ENCODE measurements at places on chromosomes 3 and 15. TPM values are rescaled to one million over a fixed set of nuclear protein-coding genes. Genes with fewer than 3 reads are reported as not detected.

GRCh38 chr3:2420919-2421318, 322.3 kb downstream of the CNTN4 start:
- H3K4me3 ChIP-seq: no peak overlapping the region
- H3K27ac ChIP-seq: no peak overlapping the region
- no peak for DNase-seq

- H3K4me3 ChIP-seq: no peak overlapping the region
- no peak for DNase-seq
- no peaks in the 10 kb centered on the region for H3K27me3 ChIP-seq
Observed at GRCh38 chr3:132694991-132695390, 27.2 kb downstream of the NPHP3 start.

DNA sequence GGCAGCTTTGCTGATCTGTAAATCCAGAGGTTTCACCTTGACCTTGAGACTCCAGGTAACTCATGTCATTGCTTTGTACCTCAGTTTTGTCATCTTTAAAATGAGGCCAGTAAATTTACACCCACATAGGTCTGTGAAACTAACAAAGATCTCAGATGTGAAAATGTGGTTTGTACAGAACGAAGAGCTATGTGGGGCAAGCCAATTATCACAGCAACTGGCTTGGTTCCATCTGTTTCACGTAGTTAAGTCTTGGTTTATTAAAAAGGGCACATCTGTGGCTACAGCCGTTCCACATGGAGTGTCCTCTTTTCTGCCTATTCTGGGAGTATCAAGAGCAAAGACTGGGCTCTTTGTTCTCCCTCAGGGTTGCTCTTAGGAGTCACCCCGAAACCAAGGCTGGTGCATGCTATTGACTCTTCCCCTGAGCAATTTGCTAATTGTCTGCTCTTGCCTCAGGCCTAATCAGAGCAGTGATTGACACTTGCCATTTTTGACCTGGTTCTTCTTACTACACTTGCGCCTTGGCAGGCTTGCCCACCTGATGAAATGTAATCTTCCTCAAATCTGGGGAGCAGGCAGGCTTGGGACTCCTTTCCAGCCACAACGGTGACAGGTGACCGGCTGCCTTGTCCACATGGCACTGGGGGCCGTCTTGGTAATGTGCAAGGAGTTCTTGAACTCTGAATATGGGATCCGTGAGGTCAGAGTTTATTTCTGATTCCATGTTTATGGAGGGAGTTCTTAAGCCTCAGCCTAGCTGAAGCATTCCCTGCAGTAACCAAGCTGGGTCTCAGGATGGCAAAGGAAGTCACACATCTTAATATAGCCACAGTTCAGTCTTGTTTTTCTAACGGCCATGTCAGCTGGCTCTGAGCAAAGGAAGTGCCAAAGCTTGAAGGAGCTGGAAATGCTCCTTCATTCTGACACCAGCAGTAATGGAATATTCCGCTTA, 40.1 kb downstream of the EAF1 start:
- no peak for DNase-seq
- no peak overlapping the region for H3K27ac ChIP-seq
- no peaks in the 10 kb centered on the region for H3K27me3 ChIP-seq
- no peak overlapping the region for H3K4me3 ChIP-seq
- no peaks in the 10 kb centered on the region for H3K4me1 ChIP-seq

DNA sequence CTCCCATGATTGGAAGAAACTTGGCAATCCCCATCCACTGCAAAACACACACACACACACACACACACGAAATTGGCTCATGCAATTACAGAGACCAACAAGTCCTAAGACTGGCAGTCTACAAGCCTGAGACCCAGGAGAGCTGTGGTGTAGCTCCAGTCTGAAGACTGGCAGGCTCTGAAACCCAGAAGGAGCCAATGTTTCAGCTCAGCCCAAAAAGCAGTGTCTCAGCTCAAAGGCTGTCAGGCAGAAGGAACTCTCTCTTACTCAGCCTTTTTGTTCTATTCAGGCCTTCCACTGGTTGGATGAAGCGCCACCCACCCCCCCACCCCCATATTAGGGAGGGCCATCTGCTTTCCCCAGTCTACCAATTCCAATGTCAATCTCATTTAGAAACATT, 32.1 kb downstream of the MESD start:
- no peak for DNase-seq
- no peaks in the 10 kb centered on the region for H3K36me3 ChIP-seq
- H3K27me3 ChIP-seq: no peaks in the 10 kb centered on the region
- H3K4me1 ChIP-seq: no peaks in the 10 kb centered on the region
- H3K4me3 ChIP-seq: no peak overlapping the region

- H3K4me3 ChIP-seq: no peak overlapping the region
- H3K36me3 ChIP-seq: no peaks in the 10 kb centered on the region
- DNase-seq: no peak
- H3K27ac ChIP-seq: no peak overlapping the region
- no peaks in the 10 kb centered on the region for H3K27me3 ChIP-seq
Observed at GRCh38 chr3:102537123-102537522, 102.3 kb downstream of the ZPLD1 start.

MORC1 gene
- not detected for total RNA-seq

SAMD7 gene
- under 0.01 TPM for total RNA-seq

SRGAP3 gene
- 21.5 TPM for total RNA-seq

DNA sequence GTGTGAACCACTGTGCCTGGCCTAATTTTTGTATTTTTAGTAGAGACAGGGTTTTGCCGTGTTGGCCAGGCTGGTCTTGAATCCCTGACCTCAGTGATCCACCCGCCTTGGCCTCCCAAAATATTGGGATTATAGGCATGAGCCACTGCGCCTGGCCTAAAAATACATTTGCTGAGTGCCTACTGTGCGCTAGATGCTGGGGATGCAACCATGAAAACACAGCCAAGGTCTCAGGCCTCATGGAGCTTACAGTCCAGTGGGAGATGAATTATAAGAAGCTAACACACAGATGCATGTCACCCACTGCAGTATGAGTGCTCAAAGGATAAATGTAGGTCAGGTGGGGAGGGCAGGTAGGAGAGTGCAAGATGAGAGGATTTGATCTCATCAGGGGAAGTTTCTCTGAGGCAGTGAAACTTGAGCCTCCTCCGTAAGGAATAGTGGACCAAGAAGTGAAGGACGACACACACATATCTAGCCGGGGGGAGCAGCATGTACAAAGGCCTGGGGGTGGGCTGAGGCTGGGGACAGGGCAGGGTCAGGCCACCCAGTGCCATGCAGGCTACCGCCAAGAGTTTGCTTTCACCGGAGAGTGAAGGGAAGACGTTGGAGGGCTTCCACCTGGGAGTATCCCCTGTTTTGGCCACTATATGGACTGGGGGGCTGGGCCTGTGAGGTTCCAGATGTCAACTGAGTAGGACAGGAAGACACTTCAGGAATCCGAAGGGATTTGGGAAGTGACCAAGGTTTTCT, 24.3 kb downstream of the IRAK2 start:
- H3K27me3 ChIP-seq: no peaks in the 10 kb centered on the region
- peaks cover 37% of the 10 kb centered on the region for H3K4me1 ChIP-seq
- no peaks in the 10 kb centered on the region for H3K36me3 ChIP-seq

GRCh38 chr15:77727635-77728304, 95.1 kb upstream of the LINGO1 start:
- no peaks in the 10 kb centered on the region for H3K27me3 ChIP-seq
- H3K36me3 ChIP-seq: no peaks in the 10 kb centered on the region
- H3K4me1 ChIP-seq: no peaks in the 10 kb centered on the region

CCR5 gene
- total RNA-seq: 0.96 TPM

- H3K27ac ChIP-seq: no peak overlapping the region
- H3K36me3 ChIP-seq: no peaks in the 10 kb centered on the region
- H3K27me3 ChIP-seq: no peaks in the 10 kb centered on the region
- no peak overlapping the region for H3K4me3 ChIP-seq
- no peak for DNase-seq
- H3K4me1 ChIP-seq: no peaks in the 10 kb centered on the region
Observed at GRCh38 chr15:37140531-37141058, 40.2 kb upstream of the MEIS2 start.

GRCh38 chr3:69294014-69294766, 91.7 kb downstream of the FRMD4B start:
- no peaks in the 10 kb centered on the region for H3K4me1 ChIP-seq
- no peak overlapping the region for H3K4me3 ChIP-seq
- H3K27me3 ChIP-seq: no peaks in the 10 kb centered on the region
- no peak for DNase-seq

STARD9 gene
- total RNA-seq: 27.9 TPM

- no peaks in the 10 kb centered on the region for H3K36me3 ChIP-seq
- H3K27me3 ChIP-seq: no peaks in the 10 kb centered on the region
- H3K4me1 ChIP-seq: no peaks in the 10 kb centered on the region
- no peak for DNase-seq
- no peak overlapping the region for H3K27ac ChIP-seq
Observed at GRCh38 chr3:37443363-37444035, 269.1 kb upstream of the LRRFIP2 start.

DNA sequence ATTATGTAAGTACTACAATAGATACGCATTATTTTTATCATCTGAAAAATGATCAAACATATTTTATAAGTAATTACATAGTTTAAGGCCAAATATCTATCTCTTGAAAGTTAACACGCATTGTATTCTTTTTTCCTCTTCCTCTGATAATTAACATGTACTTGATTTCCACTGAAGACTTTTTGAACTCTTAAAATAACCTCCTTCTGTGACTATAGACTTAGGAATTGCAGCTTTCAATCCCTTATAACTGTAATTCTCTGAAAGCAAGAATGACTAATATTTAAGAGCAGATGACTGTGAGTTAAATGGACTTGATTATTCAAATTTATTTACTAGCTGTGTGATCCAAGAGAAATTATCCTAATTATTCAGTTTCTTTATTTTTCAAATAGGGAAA, 730.6 kb upstream of the NECTIN3 start:
- no peaks in the 10 kb centered on the region for H3K27me3 ChIP-seq
- H3K27ac ChIP-seq: no peak overlapping the region
- no peak overlapping the region for H3K4me3 ChIP-seq
- no peaks in the 10 kb centered on the region for H3K4me1 ChIP-seq
- DNase-seq: no peak

DNA sequence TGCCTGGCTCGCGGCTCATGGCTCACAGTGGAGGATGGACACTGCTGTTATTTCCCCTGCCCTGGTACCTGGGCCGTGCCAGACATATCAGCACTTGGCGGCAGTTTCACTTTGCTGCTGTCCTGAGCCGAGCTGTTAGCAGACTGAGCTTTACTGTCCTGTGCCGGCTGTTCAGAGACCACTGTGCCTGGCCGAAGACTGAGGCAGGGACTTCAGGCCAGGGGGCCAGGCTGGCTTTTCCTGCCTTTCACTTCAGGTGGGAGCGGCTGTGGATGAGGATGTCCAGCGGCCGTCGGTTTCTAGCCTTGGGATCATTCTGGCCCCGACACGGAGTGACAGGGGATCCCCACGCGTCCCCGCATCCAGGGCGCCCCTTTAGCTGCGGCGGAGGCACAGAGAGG, 1.1 kb downstream of the ATP10A start:
- peak overlapping the region; percentile 87 for H3K27ac ChIP-seq
- no peaks in the 10 kb centered on the region for H3K27me3 ChIP-seq
- H3K4me3 ChIP-seq: peak overlapping the region; percentile 93
- DNase-seq: no peak
- no peaks in the 10 kb centered on the region for H3K36me3 ChIP-seq

WWTR1 gene
- total RNA-seq: 98.2 TPM

GRCh38 chr3:177490626-177491025, 293.3 kb upstream of the TBL1XR1 start:
- H3K4me1 ChIP-seq: no peaks in the 10 kb centered on the region
- no peak for DNase-seq
- H3K36me3 ChIP-seq: no peaks in the 10 kb centered on the region
- H3K4me3 ChIP-seq: no peak overlapping the region
- no peaks in the 10 kb centered on the region for H3K27me3 ChIP-seq
- no peak overlapping the region for H3K27ac ChIP-seq

MUC20 gene
- 2.7 TPM for total RNA-seq

DNA sequence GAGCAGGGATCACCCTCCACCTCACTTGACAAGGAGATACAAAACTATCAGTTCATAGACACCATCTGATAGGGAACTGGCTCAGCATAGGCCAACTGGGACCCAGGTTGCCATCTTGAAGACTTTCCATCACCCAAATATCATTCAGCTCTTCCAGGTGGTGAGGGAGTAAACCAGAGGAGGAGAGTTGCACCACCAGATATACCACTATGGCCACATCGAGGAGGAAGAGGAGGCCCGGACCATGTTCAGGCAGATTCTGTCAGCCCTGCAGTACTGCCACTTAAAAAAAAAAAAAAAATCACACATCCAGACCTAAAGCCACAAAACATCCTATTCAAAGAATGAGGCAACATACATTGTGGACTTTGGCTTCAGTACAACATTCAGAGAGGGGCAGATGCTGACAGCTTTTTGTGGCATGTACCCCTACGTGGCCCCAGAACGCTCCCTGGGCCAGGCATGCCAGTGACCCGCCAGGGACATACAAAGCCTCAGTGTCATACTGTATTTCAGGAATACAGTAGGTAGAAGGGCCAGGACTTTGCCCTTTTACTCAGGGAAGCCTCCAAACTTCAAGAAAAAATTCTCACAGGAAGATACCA, 18.4 kb upstream of the EMC3 start:
- no peak overlapping the region for H3K27ac ChIP-seq
- no peaks in the 10 kb centered on the region for H3K36me3 ChIP-seq
- no peak overlapping the region for H3K4me3 ChIP-seq
- peaks cover 4% of the 10 kb centered on the region for H3K4me1 ChIP-seq

DNA sequence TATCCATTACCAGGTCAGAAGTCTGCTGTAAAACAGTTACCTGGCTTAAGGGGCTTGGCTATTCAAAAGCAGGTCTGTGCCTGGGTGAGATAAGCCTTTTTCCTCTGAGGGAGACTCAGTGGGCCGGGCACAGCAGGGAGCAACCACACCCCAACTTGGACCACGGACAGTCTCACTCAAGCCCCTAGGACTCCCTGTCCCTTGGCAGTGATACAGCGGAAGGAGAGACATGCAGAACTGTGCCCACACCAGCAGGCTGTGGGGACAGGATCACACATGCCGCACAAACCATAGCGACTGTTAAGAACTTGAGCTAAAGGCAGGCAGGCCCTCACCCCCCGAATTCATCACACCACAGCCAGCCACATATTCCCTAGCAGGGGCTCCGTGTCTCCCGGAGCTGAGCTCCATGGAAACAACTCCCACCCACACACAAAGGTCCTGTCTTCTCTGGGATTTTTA, 2.8 kb upstream of the GP5 start:
- no peak overlapping the region for H3K4me3 ChIP-seq
- H3K4me1 ChIP-seq: no peaks in the 10 kb centered on the region
- H3K27me3 ChIP-seq: peaks cover 17% of the 10 kb centered on the region
- no peak overlapping the region for H3K27ac ChIP-seq
- DNase-seq: no peak

GRCh38 chr3:141372656-141373055, 4.4 kb downstream of the ZBTB38 start:
- H3K27me3 ChIP-seq: no peaks in the 10 kb centered on the region
- H3K4me3 ChIP-seq: no peak overlapping the region
- H3K27ac ChIP-seq: no peak overlapping the region

Measured in breast epithelium (tissue), 4 donors.